ENCODE measurements at places on chromosomes 4 and X. TPM values are rescaled to one million over a fixed set of nuclear protein-coding genes. Genes with fewer than 3 reads are reported as not detected.
A peak's percentile ranks its signal among the peaks of the same experiment; 100 is the strongest.

GRCh38 chrX:12360383-12360782, 222.1 kb downstream of the FRMPD4 start:
- DNase-seq, result no peak

DNA sequence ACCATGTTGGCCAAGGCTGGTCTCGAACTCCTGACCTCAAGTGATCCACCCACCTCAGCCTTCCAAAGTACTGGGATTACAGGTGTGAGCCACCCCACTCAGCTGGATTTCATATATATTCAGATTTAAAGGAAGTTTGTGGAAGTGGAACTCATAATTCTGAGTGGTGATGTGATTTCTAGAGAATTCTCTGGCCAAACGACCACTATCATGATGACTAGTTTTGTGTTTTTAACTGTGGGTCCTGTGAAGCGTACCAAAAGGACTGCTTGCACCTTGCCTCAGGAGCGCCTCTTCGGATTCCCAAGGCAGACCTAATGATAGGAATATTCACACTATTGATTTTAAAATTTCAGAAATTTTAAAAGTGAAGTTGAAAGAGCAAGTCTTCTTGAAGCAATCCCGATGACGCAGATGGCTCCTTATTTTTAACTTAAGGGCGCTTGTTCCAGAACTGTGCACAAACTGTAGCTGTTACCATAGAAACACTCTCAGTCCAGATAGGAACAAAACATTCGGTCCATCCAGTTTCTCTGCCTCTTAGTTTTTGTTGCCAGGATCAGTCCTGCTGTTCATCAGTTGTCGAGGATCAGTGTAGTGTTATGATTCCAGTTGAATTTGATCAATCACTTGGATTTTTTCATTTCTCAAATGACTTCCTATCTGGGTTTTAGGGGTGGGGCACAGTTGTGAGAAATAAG, 51.7 kb upstream of the CLCN4 start:
- DNase-seq, result no peak

DNA sequence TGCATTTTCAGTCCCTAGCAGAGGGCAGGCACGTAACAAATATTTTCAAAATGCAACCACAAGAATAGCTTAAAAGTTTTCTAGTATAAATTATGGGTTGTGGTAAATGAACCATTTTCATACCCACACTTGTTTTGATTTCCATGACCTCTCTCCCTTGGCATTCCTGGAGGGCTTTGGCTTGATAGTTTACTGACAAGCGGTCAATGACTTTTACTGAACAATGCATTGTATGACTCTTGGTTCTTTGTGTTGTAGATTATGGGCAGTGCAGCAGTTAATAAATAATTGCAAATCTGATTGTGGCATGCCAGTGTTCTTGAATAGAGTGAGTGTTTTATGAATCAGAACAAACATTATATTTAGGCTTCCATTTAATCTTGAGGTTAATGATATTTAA, 285.2 kb upstream of the ARX start:
- DNase-seq, result no peak

DNA sequence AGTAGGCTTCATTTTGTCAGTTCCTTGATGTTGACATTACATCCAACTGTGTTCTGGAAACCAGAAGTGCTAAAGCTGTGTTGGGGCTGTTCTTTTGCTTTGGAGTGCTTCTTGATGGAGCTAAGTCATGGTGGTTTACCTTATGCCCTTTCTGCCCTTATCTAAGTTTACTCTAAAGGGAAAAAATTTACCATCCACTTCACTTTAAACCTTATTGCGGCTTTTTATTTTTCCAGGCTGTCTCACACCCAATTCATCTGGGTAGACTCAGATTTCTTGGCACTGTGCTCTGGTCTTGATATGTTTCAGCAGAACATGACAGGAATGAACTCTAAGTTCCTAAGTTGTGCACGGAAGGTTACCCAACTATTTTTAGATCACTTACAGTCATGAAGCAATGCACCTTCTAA, 104.7 kb upstream of the TTC29 start:
- DNase-seq, result no peak

GRCh38 chrX:7596822-7597221, 246.1 kb upstream of the VCX start:
- no peak for DNase-seq

DNA sequence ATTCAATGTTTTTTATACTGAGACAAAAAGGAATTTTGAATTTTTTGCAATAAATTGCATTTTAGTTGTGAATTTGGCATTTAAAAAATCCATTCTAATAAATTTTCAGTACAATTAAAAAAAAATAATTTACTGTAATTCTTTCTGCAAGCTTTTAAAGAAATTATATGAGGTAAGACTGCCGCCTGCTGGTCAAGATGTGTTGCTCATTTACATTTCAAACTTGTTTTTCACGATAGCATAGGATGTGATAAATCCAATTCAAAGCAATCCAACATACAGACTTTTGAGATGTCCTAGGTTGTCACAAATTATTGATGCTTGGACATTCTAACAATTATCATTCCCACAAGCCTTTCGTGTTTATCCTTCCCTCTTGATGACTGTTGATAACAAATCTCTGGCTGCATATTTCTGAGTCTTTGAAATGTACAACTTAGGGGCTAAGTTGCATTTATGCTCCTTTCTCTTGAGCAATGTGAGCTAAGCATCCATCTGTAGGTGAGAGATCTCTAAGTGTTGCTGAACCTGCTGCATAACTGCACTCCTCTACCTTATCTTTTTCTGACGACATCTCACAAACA, 21.7 kb upstream of the MFAP3L start:
- DNase-seq, result peak; percentile 53

- DNase-seq, result no peak
Measured at GRCh38 chr4:186266729-186267456, 904 bp downstream of the F11 start.

DNA sequence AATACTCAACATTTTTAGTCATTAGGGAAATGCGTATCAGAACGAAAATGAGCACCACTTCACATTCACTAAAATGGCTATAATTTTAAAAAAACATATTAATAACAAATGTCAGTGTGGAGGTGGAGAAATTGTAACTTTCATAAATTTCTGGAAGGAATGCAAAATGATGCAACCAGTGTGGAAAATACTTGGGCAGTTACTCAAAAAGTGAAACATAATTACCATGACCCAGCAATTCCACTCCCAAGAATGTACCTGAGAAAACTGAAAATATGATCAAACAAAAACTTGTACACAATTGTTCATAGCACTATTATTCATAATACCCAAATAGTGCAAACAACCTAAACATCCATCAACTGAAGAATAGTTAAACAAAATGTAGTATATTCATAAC, 76.1 kb upstream of the FAM241A start:
- DNase-seq, result no peak

- DNase-seq, result no peak
Measured at GRCh38 chrX:2819345-2820135, 9.2 kb upstream of the GYG2 start.

DNA sequence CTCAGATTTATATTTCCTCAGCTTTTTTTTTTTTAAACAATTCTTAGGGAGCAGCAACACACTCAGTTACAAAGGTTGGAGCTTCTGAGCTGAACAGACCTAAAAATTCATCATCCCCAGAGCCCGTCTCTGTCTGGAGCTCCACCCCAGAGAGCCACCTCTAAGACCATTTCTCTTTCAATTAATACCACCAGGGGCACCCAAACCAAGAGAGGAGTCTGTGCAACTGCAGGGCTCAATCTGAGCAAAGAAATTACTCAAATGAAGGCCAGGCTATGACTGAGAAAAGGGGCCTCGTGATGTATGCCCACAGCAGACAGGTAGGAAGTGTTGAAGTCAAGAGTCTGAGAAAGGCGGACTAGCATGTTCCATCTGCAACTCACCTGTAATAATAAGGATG, 95.5 kb downstream of the C4orf51 start:
- DNase-seq, result no peak

DNA sequence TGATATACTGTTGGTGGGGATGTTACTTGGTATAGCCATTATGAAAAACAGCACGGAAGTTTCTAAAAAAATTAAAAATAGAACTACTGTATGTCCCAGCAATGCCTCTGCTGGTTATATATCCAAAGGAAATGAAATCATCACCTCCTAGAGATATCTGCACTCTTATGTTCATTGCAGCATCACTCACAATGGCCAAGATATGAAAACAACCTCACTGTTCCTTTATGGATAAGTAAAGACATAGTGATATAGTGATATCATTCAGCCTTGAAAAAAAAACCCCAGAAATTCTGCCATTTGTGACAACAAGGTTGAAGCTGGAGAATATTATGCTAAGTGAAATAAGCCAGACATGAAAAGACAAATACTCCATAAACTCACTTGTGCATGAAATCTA, 543.8 kb upstream of the SLIT2 start:
- DNase-seq, result no peak

DNA sequence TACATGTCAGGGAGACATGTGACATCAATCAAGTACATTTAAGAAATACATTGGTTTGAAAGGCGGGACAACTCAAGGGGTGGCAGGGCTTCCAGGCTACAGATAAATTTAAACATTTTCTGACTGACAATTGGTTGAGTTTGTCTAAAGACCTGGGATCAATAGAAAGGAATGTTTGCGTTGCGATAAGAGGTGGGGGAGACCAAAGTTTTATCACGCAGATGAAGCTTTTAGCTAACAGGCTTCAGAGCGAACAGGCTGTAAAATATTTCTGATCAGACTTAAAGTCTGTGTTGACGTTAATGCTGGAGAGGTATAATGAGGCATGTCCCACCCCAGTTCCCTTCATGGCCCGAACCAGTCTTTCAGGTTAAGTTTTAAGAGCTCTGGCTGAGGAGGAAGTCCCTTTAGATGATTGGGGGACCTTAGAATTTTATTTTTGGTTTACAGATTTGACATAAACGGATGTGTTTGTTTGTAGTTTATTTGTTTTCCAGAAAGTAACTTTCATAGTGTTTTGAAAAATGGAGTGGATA, 346.7 kb upstream of the RASGEF1B start:
- no peak for DNase-seq

- DNase-seq, result no peak
Measured at GRCh38 chrX:23134136-23134535, 134.4 kb downstream of the DDX53 start.

GRCh38 chr4:179867300-179867878, 2375.8 kb upstream of the TENM3 start:
- peak; percentile 21 for DNase-seq

DNA sequence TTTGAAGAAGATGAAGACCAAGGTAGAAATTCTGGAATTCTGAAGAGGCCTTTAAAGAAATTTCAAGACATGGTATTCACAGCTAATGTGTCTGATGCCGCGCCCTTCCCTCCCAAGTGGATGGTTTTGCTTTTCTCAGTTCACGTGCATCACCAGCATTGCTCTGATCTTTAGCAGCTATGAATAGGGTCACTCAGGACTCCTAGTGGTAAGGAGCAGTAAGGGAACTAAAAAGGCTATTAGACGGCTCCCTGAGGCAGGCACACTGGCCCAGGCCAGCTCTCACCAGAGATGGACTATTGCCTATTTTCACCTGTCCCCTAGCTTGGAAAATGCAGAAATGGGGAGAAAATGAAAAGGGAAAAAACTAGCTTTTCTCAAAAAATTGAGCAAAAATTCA, 447.5 kb upstream of the RASGEF1B start:
- DNase-seq, result no peak

DNA sequence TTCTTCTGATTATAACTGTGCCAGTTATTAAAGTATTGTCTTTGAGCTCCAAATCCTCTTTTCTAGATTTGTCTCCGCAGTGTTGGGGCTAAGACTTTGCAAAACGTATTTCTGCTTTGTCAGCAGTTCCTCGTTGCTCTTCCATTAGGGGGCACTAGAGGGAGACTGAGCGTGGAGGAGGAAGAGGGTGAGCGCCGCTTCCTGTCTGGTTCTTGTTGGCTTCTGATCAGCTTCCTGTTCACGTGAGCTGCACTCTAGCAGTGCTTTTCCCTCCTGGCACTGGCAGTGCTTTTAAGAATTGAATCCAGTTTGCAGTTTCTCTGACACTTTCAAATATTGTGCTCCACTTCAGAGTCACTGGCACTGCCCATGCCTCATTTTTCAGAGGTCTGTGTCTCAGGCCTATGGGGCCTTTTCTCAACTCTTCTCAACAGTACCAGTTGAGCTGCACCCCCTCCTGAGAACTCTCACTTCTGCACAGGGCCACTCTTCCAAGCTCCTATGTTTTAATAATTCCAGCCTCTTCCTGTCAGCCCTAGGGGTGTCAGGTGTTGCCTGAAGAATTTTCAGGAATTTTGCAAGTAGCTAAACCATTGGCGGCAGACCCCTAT, 54.4 kb upstream of the LCORL start:
- no peak for DNase-seq

DNA sequence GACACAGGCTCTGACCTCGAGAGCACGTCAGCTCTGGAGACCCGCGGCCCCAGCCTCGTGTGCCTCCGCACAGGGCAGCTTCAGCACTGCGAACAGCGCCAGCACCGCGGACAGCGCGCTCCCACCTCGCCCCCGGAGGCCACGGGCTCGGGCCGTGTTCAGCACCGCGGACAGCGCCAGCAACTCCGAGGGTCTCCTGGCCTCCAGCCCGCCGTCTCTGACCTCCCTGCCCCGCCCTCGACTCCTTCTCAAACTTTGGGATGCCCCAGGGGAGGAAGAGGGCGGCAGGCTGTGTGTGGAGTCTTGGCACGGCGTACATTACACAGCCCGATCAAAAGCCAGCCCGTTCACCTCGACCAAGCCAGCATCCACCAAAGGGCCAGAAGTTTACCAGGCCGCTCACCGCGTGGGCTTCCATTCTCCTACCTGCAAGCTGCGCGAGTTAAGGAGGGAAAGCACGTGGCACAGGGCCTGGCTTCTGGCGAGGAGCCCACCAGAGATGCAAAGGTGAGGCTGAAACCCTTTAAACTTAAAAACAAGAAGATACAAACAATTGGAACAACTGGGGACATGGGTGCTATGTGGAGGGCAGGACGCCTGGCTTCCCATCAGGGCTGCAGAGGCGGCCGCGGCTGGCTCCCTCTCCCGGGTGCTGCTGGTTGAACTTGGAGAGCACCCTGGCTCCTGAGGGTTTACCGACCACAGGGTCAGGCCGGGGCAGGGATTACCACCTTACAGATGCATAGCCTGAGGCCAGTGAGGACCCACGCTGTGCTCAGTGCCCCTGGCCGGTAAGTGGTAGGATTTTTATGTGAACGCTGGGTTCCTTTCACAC, 4.5 kb upstream of the NKX1-1 start:
- peak; percentile 68 for DNase-seq

- no peak for DNase-seq
Measured at GRCh38 chr4:151297170-151297569, 20.2 kb downstream of the PRSS48 start.

The IL2RG gene
- polyA plus RNA-seq, result 1.2 TPM

The GATA1 gene
- 0.74 TPM for polyA plus RNA-seq

The CSAG1 gene
- not detected for polyA plus RNA-seq

The NDUFB11 gene
- 96.9 TPM for polyA plus RNA-seq

The MYOZ2 gene
- polyA plus RNA-seq, result 0.55 TPM

The DLG3 gene
- 45.3 TPM for polyA plus RNA-seq

The ANXA3 gene
- 53.1 TPM for polyA plus RNA-seq

The REELD1 gene
- 0.31 TPM for polyA plus RNA-seq

The AFP gene
- 1,062 TPM for polyA plus RNA-seq

The NR3C2 gene
- polyA plus RNA-seq, result 17.6 TPM

The DKK2 gene
- polyA plus RNA-seq, result 1.8 TPM

The UBE2D3 gene
- 299 TPM for polyA plus RNA-seq

The SSX7 gene
- not detected for polyA plus RNA-seq

All from right renal cortex interstitium (tissue), 3 donors.